COR-L47 (cell line): ENCODE measurements at places on chromosomes 1 and 21.

- DNase-seq, result no peak
These were observed 197.5 kb downstream of the ZNF326 start for GRCh38 chr1:90192408-90192807.

DNA sequence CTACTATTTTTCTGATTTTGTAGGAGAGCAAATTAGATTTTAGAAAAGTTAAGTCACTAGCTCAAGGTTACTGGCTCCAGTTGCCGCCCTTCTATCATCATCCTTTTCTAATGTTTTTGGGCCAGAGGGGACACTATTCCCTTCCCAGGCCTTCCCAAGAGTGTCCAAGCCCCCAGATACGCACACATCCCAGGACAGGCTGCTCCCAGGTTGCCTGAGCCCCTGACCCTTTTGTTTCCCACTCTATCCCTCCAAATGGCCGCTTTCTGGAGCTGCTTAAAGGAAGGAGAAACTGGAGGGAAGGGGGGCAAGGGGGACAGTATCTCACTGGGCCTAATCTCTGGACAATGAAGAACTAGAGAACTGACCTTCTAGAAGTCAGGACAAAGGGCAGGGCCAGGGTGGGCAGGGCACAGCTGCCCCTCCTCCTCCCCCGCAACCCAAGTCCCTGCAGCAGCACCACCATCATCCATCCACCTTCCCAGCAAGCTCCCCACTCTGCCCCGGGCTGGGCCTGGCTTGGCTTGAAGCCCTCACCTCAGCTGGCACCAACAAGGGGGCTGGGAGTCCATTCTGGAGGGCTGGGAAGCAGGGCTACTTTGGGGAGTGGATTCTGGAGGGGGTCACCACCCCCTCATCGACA lies 1.1 kb upstream of the MAP7D1 start:
- DNase-seq, result no peak

GRCh38 chr1:200351425-200351824 lies 58.4 kb downstream of the ZNF281 start:
- DNase-seq, result no peak

DNA sequence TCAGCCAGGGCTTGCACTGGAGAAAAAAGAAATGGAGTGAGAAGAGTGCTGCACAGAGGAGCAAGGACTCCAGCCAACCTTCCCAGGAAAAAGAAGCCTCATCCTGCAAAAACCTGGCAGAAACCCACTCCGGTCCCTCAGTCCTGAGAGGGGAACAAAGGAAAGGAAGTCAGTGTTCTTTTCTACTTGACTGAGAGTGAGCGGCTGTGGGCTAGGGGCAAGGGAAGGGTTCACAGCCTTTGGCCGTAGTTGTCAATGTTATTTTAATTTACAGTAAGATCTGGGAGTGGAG lies 8.9 kb upstream of the GOLT1A start:
- DNase-seq, result no peak

- DNase-seq, result no peak
These were observed 6.9 kb downstream of the PLA2G5 start for GRCh38 chr1:20076710-20077461.

DNA sequence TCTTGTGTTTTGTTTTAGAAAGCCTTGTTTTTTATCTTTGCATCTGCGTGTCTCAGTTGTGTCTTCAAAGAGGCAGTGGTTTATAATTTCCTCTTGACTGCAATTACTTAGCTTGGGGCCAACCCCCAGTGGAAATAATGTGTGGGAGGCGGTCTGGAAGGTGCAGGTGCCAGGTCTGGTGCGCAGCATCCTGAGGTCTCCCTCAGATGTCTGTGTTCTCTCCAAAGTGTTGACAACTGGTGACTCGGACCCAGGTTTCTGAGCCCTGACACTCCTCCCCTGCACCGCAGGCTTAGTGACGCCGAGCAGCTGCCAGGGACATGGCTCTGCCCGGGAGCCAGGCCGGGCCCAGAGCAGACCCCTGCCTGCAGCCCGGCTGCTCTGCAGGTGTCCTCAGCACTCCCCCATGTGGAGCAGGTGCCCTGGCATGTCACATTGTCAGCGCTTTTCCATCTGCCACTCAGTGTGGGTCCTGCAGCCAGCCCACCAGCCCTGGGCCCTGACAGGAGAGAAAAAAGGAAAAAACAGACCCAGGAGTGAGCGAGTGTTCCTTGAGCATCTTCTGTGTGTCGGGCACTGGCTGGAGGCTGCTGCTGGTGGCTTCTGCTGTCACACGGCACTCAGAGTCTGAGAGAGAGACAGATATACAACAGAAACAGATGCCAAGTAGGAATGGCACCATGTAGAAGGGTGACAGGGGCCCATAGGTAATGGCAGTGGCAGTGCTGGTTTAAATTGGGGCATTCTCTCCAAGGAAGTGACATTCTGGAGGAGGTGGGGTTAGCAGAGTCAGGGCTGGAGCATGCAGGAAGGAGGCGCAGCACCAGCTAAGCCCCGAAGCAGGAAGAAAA lies 24.8 kb upstream of the SELENON start:
- peak; percentile 70 for DNase-seq

- peak; percentile 66 for DNase-seq
These were observed 37.1 kb downstream of the EIF4G3 start for GRCh38 chr1:21139601-21140000.

GRCh38 chr1:112805155-112805853 lies 90.2 kb upstream of the PPM1J start:
- DNase-seq, result no peak

DNA sequence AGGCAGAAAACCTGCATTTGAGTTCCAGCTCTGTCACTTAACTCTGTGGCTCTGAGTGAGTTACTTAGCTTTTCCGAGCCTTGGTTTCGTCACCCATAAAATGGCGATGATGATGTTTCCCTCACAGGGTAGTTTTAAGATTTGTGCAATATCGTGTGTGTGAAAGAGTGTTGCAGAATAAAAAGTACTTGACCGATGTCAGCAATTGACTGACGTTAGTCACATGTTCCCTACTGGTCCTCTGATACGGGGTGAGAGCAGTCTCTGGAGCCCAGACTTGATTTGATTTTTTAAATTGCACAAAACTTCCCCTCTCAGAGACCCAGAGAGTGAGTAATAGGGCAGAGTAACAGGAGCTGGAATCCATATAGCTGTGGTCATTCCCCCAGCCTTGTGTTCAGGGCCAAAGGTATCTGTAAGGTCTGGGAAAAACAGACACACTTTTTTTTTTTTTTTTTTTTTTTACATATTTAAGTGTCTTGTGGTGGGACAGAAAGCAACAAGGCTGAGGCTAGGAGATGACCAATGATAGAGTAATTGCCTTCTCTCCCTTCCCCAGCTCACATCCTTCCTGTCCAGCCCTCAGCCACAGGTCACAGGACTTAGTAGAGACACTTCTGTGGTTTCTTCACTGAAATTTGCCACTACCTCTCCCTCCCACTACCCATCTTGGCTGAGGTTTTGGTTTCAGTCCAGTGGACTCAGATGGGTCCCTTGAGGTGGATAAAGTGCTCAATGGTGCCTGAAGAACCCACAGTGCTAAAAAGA lies 2.0 kb downstream of the FCER1G start:
- DNase-seq, result no peak

DNA sequence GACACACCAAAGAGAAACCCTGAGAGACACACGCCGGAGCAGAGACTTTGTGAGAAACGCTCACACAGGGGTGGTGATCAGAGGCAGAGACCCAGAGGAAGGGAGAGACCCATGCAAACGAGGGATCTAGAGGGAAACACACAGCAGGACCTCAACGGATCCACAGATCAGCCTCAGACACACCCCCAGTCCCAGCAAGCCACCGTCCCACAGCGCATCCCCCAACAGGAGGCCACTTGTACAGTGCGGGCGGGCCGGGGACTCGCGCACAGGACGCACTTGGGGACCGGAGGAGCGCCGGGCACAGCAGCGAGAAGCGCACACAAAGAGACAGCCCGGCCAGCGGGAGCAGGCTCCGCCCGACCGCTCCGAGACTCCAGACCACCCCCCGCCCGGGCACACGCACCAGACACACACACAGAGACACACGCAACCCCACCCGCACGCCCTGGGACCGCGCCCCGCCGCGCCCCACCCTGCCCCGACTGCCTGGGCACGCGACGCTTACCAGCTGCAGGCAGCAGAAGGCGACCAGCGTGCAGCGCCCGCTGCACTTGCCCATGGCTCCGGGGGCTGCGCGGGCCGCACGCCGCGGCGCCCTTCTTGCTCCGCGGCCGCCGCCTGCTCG lies 587 bp downstream of the NKAIN1 start:
- DNase-seq, result peak; percentile 31

- DNase-seq, result no peak
These were observed 31.4 kb downstream of the PCNT start for GRCh38 chr21:46355161-46356004.

GRCh38 chr1:228918335-228918734 lies 183.1 kb downstream of the RHOU start:
- DNase-seq, result no peak

- no peak for DNase-seq
These were observed 24.3 kb upstream of the IKBKE start for GRCh38 chr1:206445911-206446356.

DNA sequence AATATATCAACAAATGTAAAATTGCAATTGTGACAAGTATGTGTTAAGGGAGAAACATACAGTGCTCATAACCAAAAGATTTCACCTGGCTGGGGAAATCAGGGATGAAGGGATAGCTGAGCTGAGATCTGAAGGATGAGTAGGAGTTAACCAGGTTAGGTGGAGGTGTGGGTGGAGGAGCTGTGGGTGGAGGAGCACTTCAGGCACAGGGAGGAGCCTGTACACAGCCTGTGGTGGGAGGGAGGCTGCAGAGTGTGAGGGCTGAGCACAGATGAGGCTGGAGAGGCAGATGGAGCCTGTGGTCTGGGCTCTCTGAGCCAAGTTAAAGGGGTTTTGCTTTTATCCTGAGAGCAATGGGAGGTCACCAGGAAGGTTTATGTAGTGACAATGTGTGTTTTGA lies 111.9 kb downstream of the XCL2 start:
- DNase-seq, result no peak

DNA sequence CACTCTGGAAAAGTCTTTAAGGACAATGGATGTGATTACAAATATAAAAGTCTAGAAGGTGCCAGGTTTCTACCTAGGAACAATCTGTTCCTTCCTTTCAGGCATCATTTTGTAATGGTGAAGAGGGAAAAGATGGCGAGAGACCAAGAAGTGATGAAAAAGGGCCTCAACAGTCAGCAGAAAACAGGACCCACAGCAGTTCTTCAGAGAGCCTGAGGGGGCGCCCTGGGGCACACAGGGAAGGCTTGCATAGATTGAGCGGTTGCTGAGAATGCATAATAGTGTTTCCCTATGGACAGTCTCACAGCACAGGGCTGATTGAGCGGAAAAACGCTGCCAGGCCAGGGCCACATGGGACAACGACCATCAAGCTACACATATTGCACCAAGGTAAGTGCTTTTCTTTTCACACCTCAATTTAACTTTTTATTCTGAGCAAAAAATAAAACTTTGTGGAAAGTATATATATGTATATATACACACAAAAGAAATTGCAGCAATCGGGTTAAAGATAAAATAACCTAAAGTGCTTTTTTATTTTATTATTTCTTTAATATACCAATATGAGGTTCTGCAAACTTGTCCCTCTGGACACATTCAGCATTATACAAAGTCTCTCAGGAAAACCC lies 3.1 kb upstream of the YRDC start:
- DNase-seq, result peak; percentile 68

- DNase-seq, result no peak
These were observed 1.4 kb downstream of the ITGB2 start for GRCh38 chr21:44919111-44919912.

GRCh38 chr1:36199934-36200741 lies 24.1 kb upstream of the THRAP3 start:
- DNase-seq, result no peak

- DNase-seq, result no peak
These were observed 5.1 kb downstream of the NLRP3 start for GRCh38 chr1:247421074-247421473.

DNA sequence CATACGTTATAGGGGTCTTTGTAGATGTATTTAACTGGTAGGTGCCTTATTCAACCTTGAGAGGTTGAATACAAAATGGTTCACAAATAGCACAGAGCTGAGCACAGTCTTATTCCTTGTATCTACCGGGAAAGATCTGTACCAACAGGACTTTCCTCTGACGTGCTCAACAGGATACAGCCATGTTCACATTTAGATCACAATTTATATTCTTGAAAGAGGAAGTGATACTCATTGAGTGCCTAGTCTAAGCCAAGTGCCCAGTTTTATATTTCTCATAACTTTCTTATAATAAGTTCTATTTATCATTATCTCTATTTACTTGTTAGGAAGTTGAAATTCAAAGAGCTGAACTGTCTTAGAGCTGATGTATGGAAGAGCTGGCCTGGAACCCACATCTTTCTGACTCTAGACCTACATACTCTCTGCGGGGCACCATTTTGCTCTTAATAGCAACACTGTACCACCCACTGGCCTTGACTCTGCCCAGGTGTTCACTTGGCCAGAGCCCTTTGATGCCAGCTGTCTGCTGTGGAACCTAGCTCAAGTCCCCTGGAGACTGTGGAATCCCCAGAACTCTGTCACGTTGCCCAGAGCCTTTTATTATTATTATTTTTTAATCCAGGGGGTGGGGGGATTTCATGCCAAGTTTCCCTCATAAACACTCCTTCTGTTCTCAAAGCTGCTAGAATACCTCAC lies 156.2 kb downstream of the TPR start:
- DNase-seq, result no peak

DNA sequence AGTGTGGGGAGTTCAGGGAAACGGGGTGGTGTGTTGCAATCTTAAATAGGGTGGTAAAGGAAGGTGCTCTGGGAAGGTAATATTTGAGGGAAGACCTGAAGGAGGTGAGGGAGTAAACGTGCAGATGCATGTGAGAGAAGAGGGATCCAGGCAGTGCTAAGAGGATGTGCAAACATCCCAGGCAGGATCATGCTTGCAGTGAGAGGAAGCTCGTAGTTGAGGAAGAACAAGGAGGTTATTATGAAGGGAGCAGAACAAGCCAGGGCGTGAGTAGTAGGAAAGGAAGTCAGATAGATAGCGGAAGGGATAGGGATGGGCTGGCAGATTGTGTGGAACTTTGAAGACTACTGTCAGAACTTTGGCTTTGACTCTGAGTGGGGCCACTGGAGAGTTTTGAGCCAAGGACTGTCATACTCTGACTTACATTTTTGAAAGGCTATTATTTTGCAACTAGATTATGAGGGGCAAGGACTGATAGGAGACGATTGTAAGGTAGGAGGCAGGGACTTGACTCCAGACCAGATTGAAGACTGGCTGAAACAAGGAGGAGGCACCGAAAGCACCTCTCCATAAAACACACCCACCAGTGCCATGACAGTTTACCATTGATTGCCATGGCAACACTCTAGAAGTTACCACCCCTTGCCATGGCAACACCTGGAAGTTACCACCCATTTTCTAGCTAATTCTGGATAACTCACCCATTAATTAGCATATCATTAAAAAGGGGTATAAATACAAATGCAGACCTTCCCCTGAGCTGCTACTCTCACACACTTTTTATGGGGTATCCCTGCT lies 67.0 kb downstream of the XCL2 start:
- DNase-seq, result no peak

- DNase-seq, result no peak
These were observed 68.8 kb upstream of the C1orf174 start for GRCh38 chr1:3968851-3969250.
